Caudate nucleus (tissue), 63 donors: ENCODE measurements at places on chromosomes 4 and X.

- no peak for DNase-seq
Measured at GRCh38 chr4:1172228-1172851, at the start of gene SPON2. Gene SPON2 (minus strand): TSS chr4:1172583.

- no peak for DNase-seq
Measured at GRCh38 chr4:165360041-165360695, 18.6 kb upstream of the CPE start.

DNA sequence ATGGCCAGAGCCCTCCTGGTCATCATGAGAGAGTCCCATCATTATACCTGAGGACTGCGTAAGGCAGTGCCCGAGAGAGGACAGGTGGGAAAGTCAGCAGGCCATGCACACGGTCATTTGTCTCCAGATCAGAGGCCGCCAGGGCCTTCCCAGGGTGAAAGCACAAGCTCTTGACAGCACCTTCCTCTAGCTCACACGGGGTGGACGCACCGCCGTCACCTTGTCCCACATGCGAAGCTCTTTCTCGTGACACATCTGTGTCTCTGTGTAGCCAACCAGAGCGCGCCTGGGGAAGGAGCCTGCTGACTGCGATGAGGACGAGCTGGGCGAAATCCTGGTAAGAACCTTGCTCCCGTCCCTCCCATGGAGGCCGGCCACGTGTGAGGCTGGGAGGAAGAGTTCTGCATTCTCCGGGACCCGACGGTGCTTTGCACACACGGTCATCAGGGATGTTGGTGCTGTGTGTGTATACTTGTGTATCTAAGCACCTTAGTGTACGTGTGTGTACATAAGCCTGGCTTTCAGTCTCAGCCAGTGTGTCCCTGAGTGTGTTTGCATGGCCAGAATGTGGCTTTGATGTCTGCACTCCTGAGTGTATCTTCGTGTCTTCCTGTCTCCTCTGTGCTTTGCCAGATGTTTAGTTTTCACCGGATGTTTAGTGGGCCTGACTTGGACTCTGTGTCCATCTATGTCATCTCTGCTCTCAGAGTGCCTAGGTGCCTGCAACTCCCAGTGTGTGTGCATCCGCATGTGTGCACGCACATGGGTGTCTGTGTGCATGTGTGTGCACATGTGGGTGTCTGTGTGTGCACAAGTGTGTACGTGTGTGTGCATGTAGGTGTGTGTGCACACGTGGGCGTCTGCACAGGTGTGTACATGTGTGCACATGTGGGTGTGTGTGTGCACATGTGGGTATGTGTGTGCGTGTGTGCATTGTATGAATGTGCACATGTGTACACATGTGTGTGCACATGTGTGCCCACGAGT is 15.1 kb downstream of the ATP5ME start:
- DNase-seq = no peak

- DNase-seq = no peak
Measured at GRCh38 chrX:10195425-10195824, 38.6 kb downstream of the CLCN4 start.

GRCh38 chrX:110143454-110144210 is 140.7 kb downstream of the TMEM164 start:
- peak; percentile 1 for DNase-seq

- no peak for DNase-seq
Measured at GRCh38 chr4:113582737-113583136, 178.8 kb downstream of the CAMK2D start.

- DNase-seq = no peak
Measured at GRCh38 chr4:11106759-11107158, 321.9 kb downstream of the HS3ST1 start.

- no peak for DNase-seq
Measured at GRCh38 chr4:18850867-18851266, 829.3 kb upstream of the LCORL start.

DNA sequence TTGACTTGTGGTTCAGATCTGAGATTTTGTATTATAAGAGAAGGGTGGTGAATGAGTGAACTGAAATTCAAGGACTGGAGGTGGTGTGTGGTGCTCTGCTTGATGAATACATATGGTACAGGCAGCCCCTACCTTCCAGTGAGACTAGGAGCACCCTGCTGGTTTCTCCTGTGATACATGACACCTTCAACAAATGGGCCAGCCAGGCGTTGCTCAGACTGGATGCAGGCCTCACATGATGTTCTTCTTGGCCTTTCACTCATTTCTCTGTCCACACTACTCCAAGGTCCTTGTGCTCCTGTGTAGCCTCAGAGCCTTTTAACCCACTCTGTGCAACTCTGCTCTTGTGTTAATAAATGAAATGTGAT is 67.2 kb downstream of the FNIP2 start:
- no peak for DNase-seq
